ENCODE measurements at places on chromosomes 6 and 20.

GRCh38 chr20:17097603-17098002 is 129.2 kb upstream of the PCSK2 start:
- DNase-seq: no peak

DNA sequence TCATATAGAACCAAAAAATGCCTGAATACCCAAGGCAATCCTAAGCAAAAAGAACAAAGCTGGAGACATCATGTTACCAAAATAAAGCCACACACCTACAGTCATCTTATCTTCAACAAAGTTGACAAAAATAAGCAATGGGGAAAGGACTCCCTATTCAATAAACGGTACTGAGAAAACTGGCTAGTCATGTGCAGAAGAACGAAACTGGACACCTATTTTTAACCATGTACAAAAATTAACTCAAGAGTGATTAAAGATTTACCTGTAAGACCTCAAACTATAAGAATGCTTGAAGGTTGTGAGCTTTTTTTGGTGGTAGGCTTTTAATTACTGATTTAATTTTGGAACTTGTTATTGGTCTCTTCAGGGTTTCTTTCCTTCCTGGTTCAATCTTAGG is 236.0 kb upstream of the DEFB112 start:
- DNase-seq: no peak

DNA sequence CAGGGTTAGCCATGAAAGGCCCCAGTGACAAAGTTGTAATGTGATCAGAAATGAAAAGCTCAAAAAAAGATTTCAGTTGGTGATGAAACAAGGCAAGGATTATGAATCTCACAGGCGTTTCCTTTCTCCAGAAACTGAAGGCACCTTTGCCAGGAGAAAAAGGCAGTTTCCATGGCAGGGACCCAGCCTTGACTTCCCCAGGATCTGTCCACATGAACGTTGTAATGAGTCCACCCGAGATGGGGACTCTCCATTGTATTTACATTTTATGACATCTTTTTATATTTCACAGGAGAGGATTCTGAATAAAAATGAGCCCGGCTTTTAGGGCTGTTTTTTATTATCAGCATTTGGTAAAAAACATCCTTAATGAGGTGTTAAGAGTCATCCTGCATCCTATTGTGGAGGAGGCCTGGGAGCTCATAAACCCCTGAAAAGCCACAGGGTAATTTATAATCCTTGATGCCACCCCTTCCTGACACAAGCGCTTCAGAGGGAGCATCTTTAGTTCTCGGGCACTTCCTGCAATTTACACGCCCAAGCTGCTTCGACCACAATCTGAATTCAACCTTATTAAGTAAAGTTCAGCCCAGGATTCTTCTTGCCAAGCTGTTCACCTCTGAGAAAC is 74.1 kb upstream of the SALL4 start:
- no peak for DNase-seq

DNA sequence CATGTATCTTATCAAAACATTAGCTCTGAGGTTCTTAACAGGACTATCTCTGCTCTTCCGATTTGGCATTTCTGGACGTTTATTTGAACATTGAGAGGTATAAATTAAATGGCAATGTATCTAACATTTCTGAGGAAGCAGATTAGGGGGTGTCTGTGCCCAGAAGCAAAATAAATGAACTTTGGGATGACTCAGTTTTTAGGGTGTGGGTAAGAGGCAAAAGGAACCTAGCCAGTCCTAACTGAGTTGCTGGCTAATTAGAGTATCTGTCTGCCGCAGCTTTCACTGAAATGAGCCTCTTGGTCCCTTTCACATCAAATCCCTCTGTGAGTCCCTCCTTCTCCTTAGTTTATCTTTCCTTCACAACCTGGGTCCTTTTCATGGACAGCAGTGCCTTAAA is 1.1 kb downstream of the RNF144B start:
- no peak for DNase-seq

DNA sequence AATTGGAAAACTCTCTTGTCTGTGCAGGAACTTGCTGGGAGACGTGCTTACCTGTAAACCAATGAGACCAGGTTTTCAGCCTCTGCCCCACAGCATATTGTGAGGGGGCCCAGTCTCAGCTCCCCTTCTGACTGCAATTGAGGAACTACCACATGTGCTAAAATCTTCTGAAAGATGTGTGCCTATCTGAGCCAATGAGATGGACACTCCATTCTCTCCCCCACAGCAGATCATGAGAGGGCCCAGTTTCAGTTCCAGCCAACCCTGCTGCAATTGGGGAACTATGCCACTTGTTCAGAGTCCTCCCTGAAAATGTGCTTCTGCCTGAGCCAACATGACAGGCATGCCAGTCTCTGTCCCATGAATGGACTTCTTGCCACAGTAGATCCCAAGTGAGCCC is 20.9 kb upstream of the PI3 start:
- DNase-seq: no peak
